ENCODE measurements at places on chromosomes 5 and 9. TPM values are rescaled to one million over a fixed set of nuclear protein-coding genes. Genes with fewer than 3 reads are reported as not detected.

DNA sequence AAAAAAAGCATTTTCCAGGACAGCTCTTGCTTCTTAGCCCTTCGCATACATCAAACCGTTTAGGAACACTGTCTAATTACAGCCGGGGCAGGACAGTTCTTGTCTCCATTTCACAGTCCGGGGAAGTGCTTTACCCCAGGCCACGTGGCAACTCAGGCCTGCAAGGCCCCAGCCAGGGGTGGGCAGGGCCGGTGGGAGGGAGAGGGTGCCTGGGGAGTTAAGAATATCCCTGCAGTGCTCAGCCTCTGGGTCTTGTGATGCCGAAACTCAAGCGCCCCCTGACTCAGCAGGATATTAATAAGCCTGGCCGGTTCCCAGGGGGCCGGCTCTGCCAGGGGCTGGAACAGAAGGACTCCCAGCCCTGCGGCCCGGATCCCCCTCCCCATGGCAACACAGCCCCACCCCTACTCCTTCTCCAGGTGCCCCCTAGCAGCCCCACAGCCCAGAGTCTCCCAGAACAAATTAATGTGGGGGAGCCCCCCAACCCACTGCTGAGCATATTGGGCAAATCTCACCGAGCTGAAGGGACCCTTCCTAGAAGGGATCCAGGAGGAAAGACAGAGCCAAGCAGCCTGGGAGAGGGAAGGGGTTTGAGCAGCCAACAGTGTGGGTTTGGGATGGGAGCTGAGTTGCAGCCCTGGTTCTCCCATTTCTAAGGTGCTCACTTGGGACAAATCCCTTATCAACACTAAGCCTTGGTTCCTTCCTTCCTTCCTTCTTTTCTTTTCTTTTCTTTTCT is 45.3 kb downstream of the PLPP7 start:
- H3K36me3 ChIP-seq: no peaks in the 10 kb centered on the region
- no peak overlapping the region for H3K4me3 ChIP-seq
- DNase-seq: no peak
- no peaks in the 10 kb centered on the region for H3K4me1 ChIP-seq
- no peaks in the 10 kb centered on the region for H3K27me3 ChIP-seq

DNA sequence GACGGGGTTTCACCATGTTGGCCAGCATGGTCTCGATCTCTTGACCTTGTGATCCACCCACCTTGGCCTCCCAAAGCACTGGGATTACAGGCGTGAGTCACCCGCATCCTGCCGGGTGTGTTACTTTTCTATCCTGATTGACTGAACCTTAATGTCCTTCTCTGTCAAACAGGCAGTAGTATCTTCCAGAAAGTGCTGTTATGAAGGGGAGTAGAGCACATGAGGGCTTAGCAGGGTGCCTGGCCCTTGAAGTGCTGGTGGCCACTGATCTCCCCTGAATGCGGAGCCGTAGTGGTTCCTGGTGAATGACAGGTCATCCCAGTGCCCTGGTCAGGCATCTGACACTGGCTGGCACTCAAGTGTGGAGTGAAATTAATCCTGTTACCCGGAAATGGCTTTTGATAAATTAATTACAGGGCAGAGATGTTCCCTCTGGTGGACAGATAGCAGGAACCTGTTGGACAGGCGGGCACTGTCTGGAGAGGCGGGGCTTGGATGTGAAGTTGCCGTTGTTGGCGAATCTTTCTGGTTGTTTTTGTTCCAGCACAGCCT is 28.4 kb downstream of the PRRC2B start:
- no peaks in the 10 kb centered on the region for H3K27me3 ChIP-seq
- H3K36me3 ChIP-seq: no peaks in the 10 kb centered on the region
- peaks cover 23% of the 10 kb centered on the region for H3K4me1 ChIP-seq
- peak overlapping the region; percentile 4 for H3K4me3 ChIP-seq
- peak overlapping the region; percentile 54 for H3K27ac ChIP-seq
- peak; percentile 31 for DNase-seq

- peak overlapping the region; percentile 11 for H3K27ac ChIP-seq
- no peak for DNase-seq
- no peak overlapping the region for H3K4me3 ChIP-seq
Observed at GRCh38 chr9:94577036-94577435, 16.6 kb downstream of the FBP2 start.

- H3K27ac ChIP-seq: no peak overlapping the region
- no peaks in the 10 kb centered on the region for H3K36me3 ChIP-seq
- H3K4me3 ChIP-seq: no peak overlapping the region
- DNase-seq: no peak
- H3K4me1 ChIP-seq: no peaks in the 10 kb centered on the region
Observed at GRCh38 chr5:58451732-58452565, 7.9 kb downstream of the PLK2 start.

Gene SCGB3A1
- not detected for total RNA-seq

- H3K4me1 ChIP-seq: no peaks in the 10 kb centered on the region
- H3K36me3 ChIP-seq: no peaks in the 10 kb centered on the region
- no peak for DNase-seq
- no peak overlapping the region for H3K4me3 ChIP-seq
- H3K27me3 ChIP-seq: no peaks in the 10 kb centered on the region
Observed at GRCh38 chr9:121453232-121453892, 46.3 kb downstream of the GGTA1 start.

GRCh38 chr9:114518599-114519022 is 13.3 kb upstream of the WHRN start:
- no peaks in the 10 kb centered on the region for H3K27me3 ChIP-seq
- no peak overlapping the region for H3K4me3 ChIP-seq
- DNase-seq: no peak
- no peaks in the 10 kb centered on the region for H3K4me1 ChIP-seq

Gene PPIC
- total RNA-seq: 41.7 TPM

GRCh38 chr5:99033014-99033900 is 104.5 kb upstream of the CHD1 start:
- H3K36me3 ChIP-seq: no peaks in the 10 kb centered on the region
- H3K4me1 ChIP-seq: no peaks in the 10 kb centered on the region
- H3K27ac ChIP-seq: peak overlapping the region; percentile 61
- DNase-seq: no peak
